Left cardiac atrium (tissue), 4 donors: ENCODE measurements at places on chromosomes 1 and 21. TPM values are rescaled to one million over a fixed set of nuclear protein-coding genes. Genes with fewer than 3 reads are reported as not detected.

The CLIC6 gene
- total RNA-seq: 9.3 TPM

The CHRM3 gene
- total RNA-seq: 0.18 TPM

The DIO1 gene
- not detected for total RNA-seq

The FAM43B gene
- 3.3 TPM for total RNA-seq

The C1orf226 gene
- 2.3 TPM for total RNA-seq

The PIGK gene
- total RNA-seq: 29.3 TPM

The ASPM gene
- 0.53 TPM for total RNA-seq

DNA sequence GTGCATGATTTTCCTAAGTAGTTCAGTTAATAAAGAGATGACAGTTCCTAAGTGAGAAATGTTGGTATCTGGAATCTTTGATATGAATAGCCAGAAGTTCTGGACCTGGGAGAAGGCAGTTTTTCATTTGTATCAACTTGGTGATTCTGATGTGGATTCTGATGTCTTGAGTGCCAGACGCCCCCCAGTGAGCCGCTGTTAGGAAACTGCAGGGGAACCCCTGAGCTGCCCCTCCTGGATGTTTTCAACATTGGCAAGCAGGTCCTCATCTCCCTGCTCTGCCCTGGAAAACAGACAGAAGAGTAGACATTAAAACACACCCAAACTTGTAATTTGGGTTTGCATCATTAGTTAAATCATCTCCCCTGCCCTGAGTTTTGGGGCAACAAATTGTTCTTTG lies 7.4 kb downstream of the ETS2 start:
- no peak for DNase-seq

- no peak for DNase-seq
Measured at GRCh38 chr1:103108376-103109150, at the start of gene COL11A1. Gene COL11A1 (minus strand): TSS chr1:103108522. CDS start chr1:103108178, 344 bp downstream.

DNA sequence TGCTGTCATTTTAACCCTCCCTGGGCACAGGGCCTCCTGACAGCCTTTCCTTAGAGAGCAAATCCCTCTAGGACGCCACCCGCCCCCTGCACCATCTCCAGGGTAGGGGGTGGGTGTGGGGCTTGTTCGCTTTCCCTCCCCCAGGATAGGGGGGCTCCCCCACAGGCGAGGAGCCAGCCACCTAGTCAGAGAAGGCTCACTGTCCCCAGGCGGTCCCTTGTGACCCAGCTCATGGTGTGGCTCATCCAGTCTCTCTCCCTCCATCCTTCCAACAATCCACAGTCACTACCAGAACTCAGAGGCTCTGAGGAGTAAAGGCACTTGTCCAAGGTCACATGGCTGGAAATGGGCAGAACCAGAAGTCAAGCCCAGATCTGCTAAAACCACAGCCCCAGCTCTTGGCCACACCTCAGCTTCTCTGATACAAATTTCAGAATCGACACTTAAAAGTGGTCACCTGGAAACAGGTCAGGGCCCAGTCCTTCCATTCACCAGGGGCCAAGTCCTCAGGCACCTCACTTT lies 89.8 kb downstream of the MRPL37 start:
- no peak for DNase-seq

- DNase-seq: no peak
Measured at GRCh38 chr1:67044631-67045270, 9.2 kb downstream of the SLC35D1 start.

DNA sequence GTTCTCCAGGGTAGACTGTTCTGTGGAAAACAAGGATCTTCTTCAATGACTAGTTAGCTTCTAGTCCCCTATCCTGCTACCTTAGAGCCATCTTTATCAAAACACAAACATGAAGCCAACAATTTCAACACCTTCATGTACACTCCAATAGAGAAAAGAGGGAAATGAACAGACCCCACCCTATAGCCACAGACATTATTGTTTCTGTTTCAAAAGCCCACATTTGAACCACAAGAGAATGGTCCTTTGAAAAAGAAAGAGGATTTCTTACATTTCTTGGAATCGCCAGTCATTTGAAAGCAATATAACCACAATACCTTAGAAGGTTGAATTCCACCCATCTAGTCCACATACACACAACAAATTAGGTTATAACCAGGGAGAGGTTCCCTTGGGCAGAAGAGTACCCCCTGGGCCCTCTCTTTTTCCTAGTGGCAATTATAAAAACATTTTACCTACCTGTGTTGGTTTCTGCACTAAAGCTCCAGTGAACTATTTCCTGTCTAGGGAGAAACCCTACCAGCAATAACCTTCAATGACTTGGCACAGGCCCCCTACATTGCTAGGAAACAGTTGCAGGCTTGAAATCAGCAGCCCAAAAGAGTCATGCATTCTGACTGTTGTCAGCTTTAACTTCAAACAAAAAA lies 2.7 kb upstream of the LPGAT1 start:
- DNase-seq: no peak

DNA sequence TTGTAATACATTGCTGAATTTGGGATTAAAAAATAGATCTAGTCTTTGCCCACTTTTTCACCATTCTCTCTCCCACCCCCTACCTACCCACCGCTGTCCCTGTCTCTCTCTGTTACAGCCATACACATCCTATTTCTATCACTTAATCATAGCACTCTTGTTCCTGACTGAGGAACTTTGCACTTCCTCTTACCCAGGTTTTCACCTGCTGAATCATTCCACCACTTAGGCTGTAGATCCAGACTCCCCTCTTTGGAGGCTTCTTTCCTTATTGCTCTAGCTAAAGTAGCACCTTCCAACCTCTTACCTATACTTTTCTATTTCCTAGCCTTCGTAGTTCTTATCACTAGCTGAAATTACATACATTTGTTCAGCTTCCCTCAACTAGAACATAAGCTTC lies 59.6 kb downstream of the ATP6V1G3 start:
- DNase-seq: no peak

- no peak for DNase-seq
Measured at GRCh38 chr1:219223496-219223895, 49.8 kb downstream of the LYPLAL1 start.

GRCh38 chr1:248825909-248826760 lies at the start of gene SH3BP5L:
Gene SH3BP5L (minus strand): TSS chr1:248825915. CDS start chr1:248824935, 980 bp downstream.
- peak; percentile 94 for DNase-seq

GRCh38 chr1:9691108-9691445 lies 39.5 kb downstream of the PIK3CD start:
- no peak for DNase-seq

GRCh38 chr1:205510308-205510950 lies 6.0 kb downstream of the CDK18 start:
- DNase-seq: no peak

GRCh38 chr1:211318576-211319280 lies 7.9 kb upstream of the TRAF5 start:
- DNase-seq: no peak

DNA sequence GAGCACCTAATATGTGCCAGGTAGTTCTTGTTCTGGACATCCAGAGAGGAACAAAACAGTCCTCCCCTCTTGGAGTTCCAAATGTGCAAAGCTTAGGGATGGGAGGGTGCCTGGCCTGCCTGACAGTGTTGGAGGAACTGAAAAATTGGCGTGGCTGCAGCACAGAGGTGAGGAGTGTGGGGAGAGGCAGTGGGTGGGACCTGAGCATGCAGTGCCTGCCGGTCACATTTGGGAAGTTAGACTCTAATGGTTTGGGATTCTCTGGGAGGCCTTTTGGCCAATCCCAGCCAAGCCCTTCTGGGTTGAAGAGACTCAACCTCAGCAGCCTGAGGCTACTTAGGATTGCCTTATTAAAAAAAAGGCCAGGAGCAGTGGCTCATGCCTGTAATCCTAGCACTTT lies 2.3 kb upstream of the TCEA3 start:
- DNase-seq: no peak

DNA sequence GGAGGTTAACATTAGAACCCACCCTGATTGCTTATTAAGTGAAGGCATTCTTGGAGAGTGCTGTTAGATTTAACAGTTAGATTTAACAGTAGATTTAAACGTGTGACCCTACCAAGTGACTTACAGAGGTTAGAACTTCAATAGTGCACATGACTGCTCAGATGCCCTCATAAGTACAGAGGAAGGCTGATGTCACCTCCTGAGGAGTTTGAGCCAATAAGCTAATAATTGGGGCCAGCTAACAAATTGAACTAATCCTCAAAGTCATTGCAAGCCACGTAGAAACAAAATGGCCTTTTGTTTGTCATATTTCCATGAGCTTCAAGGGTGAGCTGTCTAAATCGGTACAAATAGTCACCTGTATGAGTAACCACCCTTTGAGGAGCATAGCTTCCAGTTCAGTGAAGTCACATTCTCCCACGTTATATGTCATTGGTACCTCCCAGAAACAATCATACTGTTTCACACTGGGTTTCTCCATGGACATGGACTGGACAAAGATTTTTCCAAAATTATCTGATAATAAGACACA lies 11.7 kb downstream of the AVPR1B start:
- DNase-seq: no peak

DNA sequence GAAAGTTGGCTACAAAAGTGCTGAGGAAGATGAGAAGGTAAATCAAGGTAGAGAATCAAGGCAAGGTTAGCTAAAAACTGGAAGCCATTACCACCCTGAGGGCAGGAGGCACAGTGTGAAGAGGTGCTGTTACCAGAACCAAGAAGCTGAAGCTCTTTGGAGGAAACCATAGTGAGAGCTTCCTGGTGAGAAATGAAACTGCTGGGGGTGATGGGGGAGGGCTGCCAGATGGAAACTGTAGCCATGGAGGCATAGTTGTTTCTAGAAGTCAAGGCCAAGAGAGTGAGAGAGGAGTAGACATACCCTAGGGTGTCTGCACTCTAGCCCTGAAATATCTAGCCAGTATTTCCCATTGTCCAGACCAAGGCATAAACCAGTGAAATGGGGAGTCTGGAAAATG lies 28.7 kb downstream of the IFI44 start:
- DNase-seq: no peak

- no peak for DNase-seq
Measured at GRCh38 chr1:163657719-163658118, 336.0 kb downstream of the NUF2 start.

DNA sequence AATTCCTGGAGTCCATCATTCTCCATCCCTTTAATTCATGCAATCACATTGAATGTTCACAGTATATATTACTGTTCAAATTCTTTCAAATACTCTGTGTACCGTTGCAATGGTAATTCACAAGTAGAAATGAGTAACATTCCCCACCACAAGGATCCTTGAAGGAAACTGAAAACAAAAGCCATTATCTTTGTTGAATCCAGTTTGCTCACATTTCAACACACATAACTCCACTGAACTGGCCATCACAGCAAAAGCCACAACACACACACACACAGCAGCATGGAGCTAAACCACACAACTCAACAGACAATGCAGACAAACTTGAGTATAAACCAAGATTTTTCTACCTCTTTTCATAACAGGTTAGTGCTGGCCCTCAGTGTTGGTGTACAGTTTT lies 188.3 kb upstream of the GREM2 start:
- no peak for DNase-seq

- DNase-seq: no peak
Measured at GRCh38 chr1:101781201-101781831, 215.4 kb downstream of the OLFM3 start.

- no peak for DNase-seq
Measured at GRCh38 chr1:115457289-115457688, 119.2 kb upstream of the NGF start.

- no peak for DNase-seq
Measured at GRCh38 chr1:107830075-107830474, 134.9 kb downstream of the VAV3 start.

DNA sequence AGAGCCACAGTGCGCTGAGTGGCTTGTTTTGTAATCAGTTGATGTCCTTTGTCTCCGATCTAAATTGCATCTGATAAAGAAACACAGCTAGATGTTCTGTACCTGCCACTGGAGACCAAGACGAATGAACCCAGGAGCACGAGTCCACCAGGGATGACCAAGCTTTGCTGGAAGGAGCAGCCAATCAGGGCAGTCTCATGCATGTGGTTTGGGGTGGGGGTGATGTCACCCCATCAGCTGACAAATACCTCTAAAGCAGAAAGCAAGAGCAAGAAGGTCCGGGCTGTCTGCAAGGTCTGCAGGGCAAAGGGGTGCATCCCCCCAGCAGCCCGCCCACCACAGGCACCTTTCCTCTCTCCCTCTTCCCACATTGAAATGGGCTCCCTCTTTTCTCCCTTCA lies 653.8 kb downstream of the AJAP1 start:
- DNase-seq: no peak

GRCh38 chr1:5911871-5912271 lies 80.4 kb downstream of the NPHP4 start:
- DNase-seq: no peak

DNA sequence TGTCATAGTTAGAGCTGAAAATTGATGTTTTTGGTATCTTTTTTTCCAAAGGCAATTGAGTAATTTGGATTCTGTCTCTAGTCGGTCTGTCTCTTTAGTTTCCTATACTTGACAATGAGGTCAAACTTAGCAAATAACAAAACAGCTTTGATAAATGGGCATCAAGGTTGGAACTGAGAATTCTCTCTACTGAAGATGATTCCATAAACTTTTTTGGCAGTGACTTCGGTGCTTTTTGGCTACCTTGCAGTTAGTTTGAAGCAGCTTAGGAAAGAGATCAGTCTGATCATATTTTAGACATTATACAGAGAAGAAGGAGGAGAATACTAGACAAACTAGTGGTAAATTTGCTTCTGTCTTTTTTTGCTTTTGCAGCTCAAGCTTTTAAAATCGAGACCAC lies 559 bp downstream of the VCAM1 start:
- no peak for DNase-seq

- DNase-seq: no peak
Measured at GRCh38 chr1:160657250-160657781, 10.5 kb upstream of the SLAMF1 start.

GRCh38 chr21:39362733-39363132 lies 13.8 kb upstream of the HMGN1 start:
- no peak for DNase-seq

DNA sequence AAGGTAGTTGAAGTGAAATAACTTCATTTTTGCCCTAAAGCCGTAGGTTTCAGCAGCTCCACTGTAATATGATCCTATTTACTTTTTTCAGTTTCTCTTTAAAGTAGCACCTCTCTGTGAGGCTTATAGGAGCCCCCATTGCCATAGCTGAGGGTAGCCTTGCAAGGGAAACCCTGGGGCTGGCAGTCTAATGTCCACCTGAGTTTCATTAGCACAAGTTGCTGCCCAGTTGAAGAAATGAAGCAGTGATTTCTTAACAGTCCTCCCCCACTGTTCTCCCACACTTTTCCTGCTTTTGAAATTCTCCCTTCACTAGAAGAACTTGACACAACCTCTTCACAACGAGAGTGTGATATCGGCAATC lies 1.5 kb downstream of the HMCN1 start:
- no peak for DNase-seq

DNA sequence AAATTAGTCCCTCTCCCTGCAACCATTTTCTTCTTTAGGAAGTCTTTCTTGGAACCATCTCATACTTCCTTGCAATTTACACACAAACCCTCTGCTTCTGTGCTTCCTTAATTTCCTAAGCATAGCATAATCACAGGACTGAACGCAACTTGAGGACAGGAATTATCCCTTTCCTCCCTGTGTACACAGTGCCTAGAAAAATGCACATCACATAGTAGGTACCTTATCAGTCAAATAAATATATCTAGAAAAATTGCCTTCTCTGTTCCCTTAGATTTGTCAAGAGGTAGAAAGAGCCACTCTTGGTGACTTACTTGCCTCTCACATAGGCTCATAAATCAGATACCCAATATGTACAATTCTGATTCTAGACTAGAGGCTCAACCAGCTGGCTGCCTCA lies 4.9 kb downstream of the ASPM start:
- no peak for DNase-seq
